Natural killer cell treated with Interleukin-12 subunit alpha and Interleukin-12 subunit beta and Interleukin-15 and Interleukin-18, amount 100 ng/mL, for 72 hours (primary cell): ENCODE measurements at places on chromosomes 2 and 18.

DNA sequence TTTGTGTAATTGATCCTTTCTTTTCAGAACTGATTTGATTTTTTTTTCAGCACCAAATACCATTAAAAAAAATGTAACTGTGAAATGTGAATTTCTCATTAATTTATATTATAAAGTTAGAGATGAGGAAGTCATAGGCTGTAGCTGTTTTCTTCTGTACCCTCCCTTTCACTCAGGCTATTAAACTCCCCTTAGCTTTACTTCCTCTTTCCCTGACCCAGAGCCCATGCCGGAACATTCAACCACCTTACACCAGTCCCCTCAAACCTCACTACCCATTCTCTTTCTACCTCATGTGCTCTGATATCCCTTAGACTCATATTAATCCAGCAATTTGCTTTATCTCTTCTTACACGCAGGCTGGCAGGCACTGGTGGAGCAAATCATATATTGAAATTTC lies 12.4 kb downstream of the GALNT5 start:
- no peak for DNase-seq

GRCh38 chr18:7822435-7823331 lies 255.6 kb downstream of the PTPRM start:
- DNase-seq, result no peak

GRCh38 chr2:229910832-229911412 lies 10.9 kb downstream of the TRIP12 start:
- no peak for DNase-seq

DNA sequence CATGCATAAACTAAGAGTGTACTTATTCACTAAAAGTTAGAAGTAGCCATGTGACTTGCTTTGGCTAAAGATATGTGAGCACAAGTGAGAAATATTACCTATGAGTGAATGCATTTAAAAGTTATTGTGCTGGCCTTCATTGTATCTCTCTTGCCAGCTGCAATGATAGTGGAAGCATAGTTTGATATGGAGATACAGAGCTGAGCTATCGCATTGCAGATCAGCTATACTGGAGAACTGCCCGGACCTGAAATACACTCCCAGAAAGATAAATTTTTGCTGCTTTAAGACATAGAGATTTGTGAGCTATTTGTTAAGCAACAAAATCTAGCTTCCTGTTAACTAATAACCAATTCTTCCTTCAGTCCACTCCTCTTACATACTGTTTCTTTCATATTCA lies 571.1 kb downstream of the CPS1 start:
- no peak for DNase-seq

- no peak for DNase-seq
Measured at GRCh38 chr2:146123714-146124113, 1603.8 kb upstream of the ZEB2 start.

- DNase-seq, result no peak
Measured at GRCh38 chr2:167134381-167135072, 246.2 kb downstream of the XIRP2 start.

GRCh38 chr2:195343540-195343939 lies 313.5 kb upstream of the SLC39A10 start:
- DNase-seq, result no peak

- DNase-seq, result peak; percentile 92
Measured at GRCh38 chr2:144183727-144184126, 336.2 kb downstream of the ZEB2 start.
